ENCODE measurements at places on chromosomes 6 and 20.

DNA sequence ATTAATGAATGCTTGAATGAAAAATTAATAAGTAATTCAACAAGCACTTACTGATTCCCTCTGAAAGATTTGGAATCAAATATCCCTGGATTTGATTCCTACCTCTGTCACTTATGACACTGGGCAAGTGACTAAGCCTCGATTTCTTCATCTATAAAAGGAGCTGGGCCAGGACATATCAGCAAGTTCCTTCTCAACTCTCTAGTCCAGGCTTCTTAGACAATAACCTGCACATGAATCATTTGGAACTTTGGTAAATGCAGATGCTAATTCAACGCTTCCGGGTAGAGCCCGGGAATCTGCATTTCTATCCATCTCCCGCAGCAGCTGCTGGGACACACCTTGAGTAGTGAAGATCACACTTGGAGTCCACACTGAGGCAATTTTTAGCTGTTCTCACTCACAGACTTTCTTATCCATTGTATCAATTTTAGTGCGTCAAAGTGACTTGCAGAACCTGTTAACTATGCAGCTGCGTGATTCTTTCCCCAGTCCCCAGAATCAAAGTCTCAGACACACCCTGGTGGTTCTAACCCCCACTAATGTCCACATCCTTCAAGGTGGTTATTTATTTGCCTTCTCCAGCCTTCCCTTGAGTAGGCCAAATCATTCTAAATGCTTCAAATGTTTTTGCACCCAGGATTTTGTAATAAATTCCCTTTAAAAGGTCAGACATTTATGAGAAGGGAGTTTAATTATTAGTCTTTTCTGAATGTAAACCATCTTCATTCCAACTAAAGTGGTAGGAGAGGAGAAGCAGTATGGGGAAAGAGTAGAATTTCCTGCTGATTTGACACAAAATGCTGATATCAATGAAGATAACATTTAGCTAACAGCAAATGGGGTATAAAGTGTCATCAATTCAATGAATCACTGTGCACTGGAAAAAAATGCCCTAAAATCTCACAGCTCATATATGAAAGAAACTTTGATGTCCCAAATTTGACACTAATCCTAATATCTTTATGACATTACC is 26.0 kb upstream of the CCND3 start:
- DNase-seq = no peak

- DNase-seq = no peak
These were observed 40.4 kb downstream of the MAN1A1 start for GRCh38 chr6:119308991-119309657.

- no peak for DNase-seq
These were observed 261.1 kb downstream of the THBS2 start for GRCh38 chr6:168992446-168993144.

GRCh38 chr20:46296526-46297250 is 11.6 kb downstream of the CDH22 start:
- no peak for DNase-seq

GRCh38 chr6:144216668-144217218 is 66.4 kb downstream of the STX11 start:
- DNase-seq = no peak

DNA sequence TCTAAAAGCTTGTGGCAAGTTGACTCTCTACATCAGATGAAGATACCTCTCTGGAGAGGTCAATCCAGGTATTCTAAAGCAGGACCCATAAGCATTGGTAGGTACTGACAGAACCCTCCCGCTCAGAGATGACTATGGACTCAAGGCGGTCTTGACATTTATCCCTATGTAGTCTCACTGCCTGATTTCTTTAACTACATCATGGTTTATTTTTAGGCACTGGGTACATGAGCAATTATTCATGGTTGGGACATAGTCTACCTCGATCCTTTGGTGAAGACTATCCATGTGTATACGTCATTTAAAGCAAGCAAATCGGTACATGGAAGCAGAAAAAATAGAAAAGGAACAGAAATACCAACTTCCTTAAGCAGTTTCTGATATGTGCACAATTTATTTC is 136.2 kb upstream of the TAB2 start:
- DNase-seq = no peak

GRCh38 chr6:113818578-113818977 is 38.6 kb upstream of the MARCKS start:
- DNase-seq = no peak

- no peak for DNase-seq
These were observed 16.0 kb downstream of the DSE start for GRCh38 chr6:116386581-116387299.

GRCh38 chr6:130967502-130968445 is 95.3 kb downstream of the EPB41L2 start:
- DNase-seq = no peak

DNA sequence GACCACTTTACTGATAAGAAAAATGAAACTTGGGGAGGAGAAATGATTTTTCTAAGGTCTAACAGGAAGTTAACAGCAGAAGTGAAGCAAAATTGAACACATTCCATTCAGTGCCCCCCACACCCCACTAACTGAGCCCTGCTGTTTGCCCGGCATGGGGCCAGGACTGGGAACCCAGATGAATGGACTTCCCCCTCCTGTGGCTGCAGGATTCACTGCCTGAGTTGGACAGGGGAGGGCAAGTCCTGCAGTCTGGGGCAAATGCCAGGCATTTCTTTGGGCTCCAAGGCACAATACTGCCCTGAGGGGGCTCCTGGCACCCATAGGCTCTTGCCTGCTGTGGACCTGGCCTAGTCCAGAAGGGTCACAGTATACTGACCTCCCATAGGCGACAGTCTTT is 28.3 kb downstream of the FYN start:
- no peak for DNase-seq

DNA sequence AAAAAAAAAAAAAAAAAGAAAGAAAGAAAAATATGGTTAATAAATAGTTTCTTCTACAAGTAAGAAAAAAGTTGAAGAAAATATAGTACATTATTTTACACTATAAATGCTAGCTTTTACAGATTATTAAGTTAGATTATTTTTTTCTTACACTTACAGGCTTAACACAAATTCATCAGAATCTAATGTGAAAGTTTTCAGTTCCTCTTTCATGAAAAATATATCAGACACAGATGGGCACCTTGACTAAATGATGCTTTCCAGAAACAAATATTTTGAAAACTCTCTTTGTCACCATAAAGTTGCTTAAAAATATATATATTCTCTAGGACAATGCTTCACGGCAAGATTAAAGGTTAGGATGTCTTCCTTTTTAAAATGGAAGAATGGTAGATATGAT is 321.8 kb upstream of the HSF2 start:
- no peak for DNase-seq

GRCh38 chr20:3209946-3210317 is 634 bp downstream of the ITPA start:
- peak; percentile 16 for DNase-seq

DNA sequence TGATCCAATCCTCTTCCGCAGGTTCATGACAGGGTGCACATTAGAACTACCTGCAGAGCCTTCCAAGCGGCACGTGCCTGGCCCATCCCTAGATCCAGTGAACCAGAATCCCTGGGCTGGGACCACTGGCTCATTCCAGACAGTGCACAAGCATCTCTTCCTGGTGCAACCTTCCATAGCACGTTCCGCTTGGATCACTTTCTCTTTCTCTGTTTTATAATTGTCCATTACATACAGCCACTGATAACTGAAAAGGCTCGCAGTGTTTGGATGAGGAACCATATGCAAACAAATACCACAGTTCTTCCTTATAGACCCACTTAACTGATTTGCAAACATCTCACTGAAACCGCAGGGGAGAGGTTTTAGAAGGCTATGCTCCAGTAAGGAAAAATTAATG is 59.6 kb upstream of the DDR1 start:
- DNase-seq = no peak
